Heart left ventricle (tissue), 16 donors: ENCODE measurements at places on chromosomes 12 and 14. TPM values are rescaled to one million over a fixed set of nuclear protein-coding genes. Genes with fewer than 3 reads are reported as not detected.

DNA sequence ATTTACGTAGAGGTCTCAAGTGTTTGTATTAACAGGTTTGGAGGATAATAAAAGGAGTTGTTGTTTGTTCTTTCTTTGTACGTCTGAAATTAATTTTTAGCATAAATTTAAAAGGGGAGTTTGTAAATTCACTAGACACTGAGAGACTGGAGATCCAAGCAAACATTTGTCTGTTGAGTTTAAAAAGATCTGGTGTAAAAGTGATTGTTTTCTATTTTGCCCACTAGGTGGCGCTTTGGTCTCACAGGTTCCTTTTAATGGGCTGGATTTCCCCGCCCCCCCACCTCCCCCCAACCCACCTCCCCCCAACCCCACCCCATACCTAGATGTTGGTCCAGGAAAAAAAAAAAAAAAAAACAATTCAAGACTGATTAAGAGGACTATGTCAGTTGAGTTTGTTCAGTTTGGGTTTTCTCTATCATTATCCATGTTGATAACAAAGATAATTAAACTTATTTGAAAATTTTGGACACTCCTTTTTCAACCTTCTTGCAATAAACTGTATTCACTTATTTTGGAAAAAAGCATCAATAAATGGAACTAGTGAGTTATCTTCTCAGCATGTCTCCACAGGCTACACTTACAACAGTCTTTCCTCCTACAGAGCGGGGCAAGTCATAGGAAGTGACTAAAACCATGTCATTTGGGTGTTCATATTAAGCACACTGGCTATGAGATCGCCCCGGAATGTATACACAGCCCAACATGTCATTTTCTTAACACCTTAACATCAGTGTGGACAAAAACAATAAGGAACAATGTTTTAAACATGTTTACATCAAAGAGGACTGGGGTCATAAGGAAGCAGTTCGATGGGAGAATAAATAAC is 841.1 kb downstream of the NRXN3 start:
- H3K27ac ChIP-seq, result no peak overlapping the region
- H3K27me3 ChIP-seq, result no peaks in the 10 kb centered on the region
- H3K4me3 ChIP-seq, result no peak overlapping the region
- no peaks in the 10 kb centered on the region for H3K36me3 ChIP-seq
- no peaks in the 10 kb centered on the region for H3K4me1 ChIP-seq

- no peak overlapping the region for H3K27ac ChIP-seq
- no peaks in the 10 kb centered on the region for H3K27me3 ChIP-seq
- no peaks in the 10 kb centered on the region for H3K36me3 ChIP-seq
These were observed 58.9 kb upstream of the SRRM4 start for GRCh38 chr12:118922405-118922804.

- no peak overlapping the region for H3K4me3 ChIP-seq
- H3K4me1 ChIP-seq, result no peaks in the 10 kb centered on the region
- no peak overlapping the region for H3K27ac ChIP-seq
- DNase-seq, result no peak
These were observed 144.1 kb upstream of the PTPRQ start for GRCh38 chr12:80299976-80300375.

DNA sequence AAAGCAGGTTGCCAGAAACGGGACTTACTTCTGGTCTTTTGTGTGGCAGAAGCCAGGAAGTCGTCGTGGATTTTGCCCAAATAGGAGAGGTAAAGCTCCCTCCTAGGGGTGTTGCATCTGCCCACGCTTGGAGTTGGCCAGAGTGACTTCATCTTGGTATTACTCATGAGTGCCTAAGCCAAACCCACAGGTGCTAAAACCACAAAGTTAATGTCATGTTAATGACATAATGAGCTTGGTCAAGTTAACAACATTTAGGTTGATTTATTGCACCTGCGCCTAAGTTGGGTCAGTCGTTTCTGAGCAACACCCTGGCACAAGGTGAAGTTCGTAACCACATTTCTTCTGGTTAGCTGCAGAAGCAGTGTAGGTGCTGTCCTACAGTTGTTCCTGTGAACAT is 225.2 kb downstream of the FUT8 start:
- no peaks in the 10 kb centered on the region for H3K4me1 ChIP-seq
- no peak overlapping the region for H3K27ac ChIP-seq
- H3K4me3 ChIP-seq, result no peak overlapping the region
- no peaks in the 10 kb centered on the region for H3K36me3 ChIP-seq
- H3K27me3 ChIP-seq, result no peaks in the 10 kb centered on the region
- DNase-seq, result no peak

GRCh38 chr12:34402228-34402898 is 380.1 kb downstream of the ALG10 start:
- no peaks in the 10 kb centered on the region for H3K4me1 ChIP-seq

DNA sequence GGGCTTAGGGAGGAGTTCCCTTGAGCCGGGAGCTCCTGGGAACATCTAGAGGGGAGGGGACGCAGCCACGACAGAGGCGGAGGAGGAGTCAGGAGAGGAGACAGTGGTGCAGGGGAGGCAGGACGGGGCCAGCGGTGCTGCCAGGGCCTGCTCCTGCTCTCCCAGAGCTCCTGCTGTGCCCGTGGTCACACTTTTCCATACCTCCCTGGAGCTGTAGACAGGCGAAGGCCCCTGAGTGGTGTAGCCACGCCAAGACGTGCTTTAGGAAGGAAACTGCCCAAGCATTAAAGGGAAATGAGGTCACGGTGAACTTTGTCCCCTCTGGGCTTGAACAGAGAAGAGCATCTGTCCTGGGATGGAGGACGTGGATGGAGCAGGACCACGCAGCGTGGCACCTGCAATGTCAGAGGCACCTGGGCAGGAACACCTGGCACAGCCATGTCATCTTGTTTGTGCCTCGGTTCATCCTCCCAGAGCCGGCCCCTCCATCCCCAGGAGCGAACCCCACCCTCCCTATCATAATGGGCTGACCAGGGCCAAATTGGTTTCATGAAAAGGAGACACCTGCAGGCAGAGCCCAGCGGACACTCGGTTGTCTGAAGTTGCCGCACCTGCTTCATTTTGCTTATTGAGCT is 239.5 kb upstream of the SFSWAP start:
- H3K4me1 ChIP-seq, result no peaks in the 10 kb centered on the region
- no peaks in the 10 kb centered on the region for H3K27me3 ChIP-seq
- no peak overlapping the region for H3K27ac ChIP-seq
- no peak for DNase-seq
- no peaks in the 10 kb centered on the region for H3K36me3 ChIP-seq

GRCh38 chr14:104735830-104736642 is 12.0 kb downstream of the ADSS1 start:
- peaks cover 39% of the 10 kb centered on the region for H3K4me1 ChIP-seq
- peaks cover 27% of the 10 kb centered on the region for H3K36me3 ChIP-seq
- DNase-seq, result peak; percentile 94
- no peaks in the 10 kb centered on the region for H3K27me3 ChIP-seq
- peak overlapping the region; percentile 95 for H3K27ac ChIP-seq

KRT73 gene
- total RNA-seq, result not detected

DNA sequence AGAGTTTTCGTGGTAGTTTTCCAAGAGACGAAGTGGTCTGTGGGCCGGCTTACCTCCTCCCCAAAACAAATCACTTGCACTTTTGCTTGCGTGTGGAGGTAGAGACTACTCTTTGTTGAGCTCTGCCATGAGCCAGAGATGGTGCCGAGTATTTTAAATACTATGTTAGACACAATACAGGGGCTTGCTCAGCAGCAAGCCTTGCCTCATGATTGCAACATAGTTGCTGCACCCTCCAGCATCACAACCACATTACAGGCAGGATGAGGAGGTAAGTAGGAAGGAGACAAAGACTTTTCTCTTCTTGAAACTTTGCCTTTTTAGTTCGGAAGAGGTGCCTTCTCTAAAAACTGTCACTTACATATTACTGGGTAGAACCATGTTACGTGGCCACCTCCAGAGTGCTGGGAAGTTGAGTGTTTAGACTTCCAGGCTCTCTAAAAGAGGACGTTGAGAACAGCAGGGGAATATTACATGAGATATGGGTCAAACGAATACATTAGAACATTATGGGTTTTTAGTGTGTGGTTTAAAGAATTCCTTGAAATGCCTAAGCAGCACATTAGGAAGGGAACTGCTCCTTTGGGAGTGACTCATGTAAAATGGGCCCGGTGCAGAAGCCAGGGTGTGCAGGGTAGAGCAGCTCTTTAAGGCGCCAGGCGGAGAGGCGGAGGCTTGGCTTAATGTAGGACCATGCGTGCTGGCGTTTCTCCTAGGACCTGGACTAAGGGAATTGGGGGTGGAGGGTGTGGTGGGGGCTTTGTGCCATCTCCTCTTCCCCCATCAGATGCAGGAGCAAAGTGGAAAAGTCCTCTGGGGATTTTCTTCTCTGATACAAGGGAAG is 110.6 kb upstream of the PRMT8 start:
- H3K27me3 ChIP-seq, result no peaks in the 10 kb centered on the region
- no peak overlapping the region for H3K4me3 ChIP-seq
- H3K27ac ChIP-seq, result no peak overlapping the region
- peak; percentile 23 for DNase-seq
- H3K4me1 ChIP-seq, result no peaks in the 10 kb centered on the region

GRCh38 chr14:68979722-68980451 is 785 bp upstream of the ACTN1 start:
- DNase-seq, result peak; percentile 49
- peak overlapping the region; percentile 99 for H3K27ac ChIP-seq
- H3K4me1 ChIP-seq, result peaks cover 28% of the 10 kb centered on the region
